Aortic smooth muscle cell (primary cell): ENCODE measurements at places on chromosomes 1 and 21. TPM values are rescaled to one million over a fixed set of nuclear protein-coding genes. Genes with fewer than 3 reads are reported as not detected.

The ST6GALNAC5 gene
- total RNA-seq, result 0.40 and 1.1 TPM in 2 replicates

The RIPPLY3 gene
- not detected in 2 replicates for total RNA-seq

The LHX8 gene
- total RNA-seq, result not detected in 2 replicates

The OR2M3 gene
- total RNA-seq, result not detected in 2 replicates

The AURKAIP1 gene
- 98.4 and 131 TPM in 2 replicates for total RNA-seq

The IL19 gene
- not detected in 2 replicates for total RNA-seq

The CR1L gene
- total RNA-seq, result not detected in 2 replicates

The SZT2 gene
- 24.3 and 28.2 TPM in 2 replicates for total RNA-seq

The CASZ1 gene
- 0.19 and 1.2 TPM in 2 replicates for total RNA-seq

The VCAM1 gene
- 0.66 and 12.7 TPM in 2 replicates for total RNA-seq

The FCER1G gene
- total RNA-seq, result not detected in 2 replicates

The TNFRSF18 gene
- total RNA-seq, result not detected in 2 replicates

The SHISAL2A gene
- not detected in 2 replicates for total RNA-seq

The CELSR2 gene
- 1.1 and 1.5 TPM in 2 replicates for total RNA-seq

The KIF14 gene
- 4.5 and 7.4 TPM in 2 replicates for total RNA-seq

The OR2T8 gene
- not detected in 2 replicates for total RNA-seq

The PDZK1IP1 gene
- not detected in 2 replicates for total RNA-seq

The TSPAN2 gene
- total RNA-seq, result 0.12 and 0.13 TPM in 2 replicates

The RAB25 gene
- not detected in 2 replicates for total RNA-seq

The MIXL1 gene
- total RNA-seq, result not detected in 2 replicates

The LRRC39 gene
- total RNA-seq, result 0.40 and 0.56 TPM in 2 replicates

The YOD1 gene
- 5.4 and 6.2 TPM in 2 replicates for total RNA-seq

The ADGRL4 gene
- total RNA-seq, result 55.9 and 76.8 TPM in 2 replicates

The OR2L8 gene
- not detected in 2 replicates for total RNA-seq

The MAB21L3 gene
- total RNA-seq, result 0.06 TPM in 1 of 2 replicates, not detected in the other

The TMPRSS2 gene
- not detected in 2 replicates for total RNA-seq

The LINGO4 gene
- total RNA-seq, result not detected in 2 replicates

The BEND5 gene
- 0.12 TPM in 1 of 2 replicates, not detected in the other for total RNA-seq

The CELA3A gene
- not detected in 2 replicates for total RNA-seq

The CLEC20A gene
- not detected in 2 replicates for total RNA-seq

The BGLAP gene
- total RNA-seq, result 0.13 TPM in 1 of 2 replicates, not detected in the other

The CFAP74 gene
- total RNA-seq, result not detected in 2 replicates

The CYP4A22 gene
- total RNA-seq, result not detected in 2 replicates

The CELA2A gene
- not detected in 2 replicates for total RNA-seq

The ENAH gene
- 247 and 338 TPM in 2 replicates for total RNA-seq

The MAP3K7CL gene
- total RNA-seq, result 20.2 and 50.9 TPM in 2 replicates

The FCRLA gene
- total RNA-seq, result 0.25 and 0.66 TPM in 2 replicates

The LRRC3 gene
- 0.13 and 0.25 TPM in 2 replicates for total RNA-seq

The ZMYND12 gene
- 0.56 and 0.92 TPM in 2 replicates for total RNA-seq

The PTPRC gene
- total RNA-seq, result 0.12 and 0.40 TPM in 2 replicates

The CCDC185 gene
- not detected in 2 replicates for total RNA-seq

The TSSK3 gene
- 0.40 and 1.7 TPM in 2 replicates for total RNA-seq

The INSRR gene
- total RNA-seq, result under 0.01 TPM in 1 of 2 replicates, not detected in the other

The PATJ gene
- 5.9 and 13.2 TPM in 2 replicates for total RNA-seq

The MRPS14 gene
- 38.4 and 38.6 TPM in 2 replicates for total RNA-seq
